ENCODE measurements at places on chromosomes 3 and 15.

- DNase-seq, result no peak
Measured at GRCh38 chr3:27244374-27244773, 124.8 kb downstream of the NEK10 start.

DNA sequence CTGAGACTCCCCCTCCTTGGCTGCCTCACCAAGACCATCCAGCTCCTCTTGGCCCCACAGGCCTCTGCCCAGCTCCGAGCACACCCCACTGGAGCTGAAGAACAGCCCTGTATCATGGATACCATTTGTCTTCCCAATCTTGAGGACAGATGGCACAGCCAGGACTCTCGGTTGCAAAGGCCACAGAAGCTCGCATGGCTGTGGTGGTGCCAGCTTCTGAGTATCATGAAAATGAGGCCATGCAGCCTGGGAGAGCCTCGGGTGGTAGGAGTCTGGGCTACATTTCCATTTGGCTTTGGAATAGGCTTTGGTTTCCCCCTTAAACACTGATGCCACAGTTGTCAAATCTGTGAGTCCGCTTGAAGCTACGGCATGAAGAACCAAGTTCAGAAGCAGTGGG, 106.6 kb downstream of the SEMA5B start:
- DNase-seq, result no peak

DNA sequence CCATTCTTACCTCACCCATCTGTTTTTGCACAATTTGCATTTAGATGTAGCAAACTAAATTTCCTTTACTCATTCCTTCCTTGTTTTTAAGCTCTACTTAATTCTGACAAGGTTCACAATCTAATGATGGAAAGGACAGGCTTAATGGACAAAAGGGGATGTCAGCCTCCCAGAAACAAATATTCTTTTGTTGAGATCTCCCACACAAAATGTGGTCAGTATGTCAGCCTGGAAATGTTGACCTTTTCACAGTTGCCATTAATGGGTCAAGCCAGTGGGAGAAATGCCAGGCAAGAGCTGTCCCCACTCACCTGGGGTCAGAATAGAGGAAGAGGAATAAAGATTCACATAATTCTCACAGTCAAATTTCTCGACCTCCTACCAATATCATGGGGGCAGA, 27.0 kb downstream of the WWTR1 start:
- no peak for DNase-seq

DNA sequence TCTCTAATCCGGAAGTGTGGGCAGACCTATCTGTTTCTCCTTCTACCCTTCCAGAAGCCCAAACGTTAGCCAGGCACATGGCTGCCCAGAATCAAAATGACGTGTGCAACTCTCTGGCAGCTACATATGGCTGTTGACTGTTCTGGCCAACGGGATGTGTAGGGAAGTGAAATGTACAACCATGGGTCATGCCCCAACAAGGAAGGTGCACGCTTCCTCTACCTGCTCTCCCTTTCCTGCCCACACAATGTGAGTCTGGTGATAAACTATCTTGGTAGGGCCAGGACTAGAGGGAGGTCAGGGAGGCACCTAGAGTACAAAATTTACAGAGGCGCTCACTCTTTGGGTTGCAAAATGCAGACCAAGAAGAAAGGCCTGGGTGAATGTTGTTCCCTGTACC, 495.9 kb upstream of the PROK2 start:
- no peak for DNase-seq

DNA sequence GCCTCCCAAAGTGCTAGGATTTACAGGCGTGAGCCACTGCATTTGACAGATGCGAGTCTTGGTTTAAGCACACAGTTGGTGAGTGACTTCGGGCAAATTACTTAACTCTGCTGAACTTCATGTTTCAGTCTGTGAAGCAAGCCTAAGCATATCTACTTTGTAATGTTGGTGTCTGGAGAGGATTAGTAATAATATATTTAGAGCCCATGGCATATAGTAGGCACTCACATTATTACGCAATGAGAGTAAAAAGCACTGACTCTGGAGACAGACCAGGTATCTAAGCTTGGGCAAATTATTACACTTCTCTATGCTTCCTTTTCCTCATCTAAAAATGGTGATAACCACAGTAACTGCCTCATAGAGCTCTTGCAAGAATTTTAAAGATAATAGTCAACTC, 208.7 kb upstream of the P2RY1 start:
- DNase-seq, result no peak

DNA sequence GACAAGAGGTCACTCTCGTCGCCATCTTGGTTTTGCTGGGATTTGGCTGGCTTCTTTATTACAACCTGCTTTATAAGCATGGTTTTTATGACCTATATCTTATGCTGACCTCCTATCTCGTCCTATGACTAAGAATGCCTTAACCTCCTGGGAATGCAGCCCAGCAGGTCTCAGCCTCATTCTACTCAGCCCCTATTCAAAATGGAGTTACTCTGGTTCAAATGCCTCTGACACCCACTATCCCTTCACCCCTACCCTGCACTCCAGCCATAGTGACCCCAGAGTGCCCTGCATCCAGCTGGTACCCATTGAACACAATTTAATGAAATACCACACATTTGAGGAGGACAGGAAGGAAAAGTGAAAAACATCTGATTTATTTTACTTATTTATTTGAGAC, 23.4 kb downstream of the METTL6 start:
- no peak for DNase-seq

GRCh38 chr15:43845421-43845820, 18.6 kb downstream of the WDR76 start:
- DNase-seq, result no peak

DNA sequence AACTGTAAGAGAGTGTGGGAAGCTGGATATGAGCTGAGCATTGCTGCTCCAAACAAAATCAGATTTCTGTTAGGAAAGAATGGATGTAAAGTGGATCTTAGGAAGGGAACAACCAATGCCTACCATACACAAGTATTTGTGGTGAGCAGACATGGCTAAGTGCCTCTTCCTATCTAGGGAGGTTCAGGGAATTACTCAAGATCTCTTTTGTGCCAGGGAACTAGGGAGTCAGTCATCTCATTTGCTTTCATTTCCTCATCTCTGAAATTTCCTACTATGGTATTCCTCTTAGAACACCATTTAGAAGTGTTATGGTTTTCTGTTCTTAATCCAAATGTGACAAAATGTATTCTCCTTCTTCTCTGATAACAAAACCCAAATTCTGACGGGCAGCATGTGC, 396.5 kb downstream of the FHIT start:
- no peak for DNase-seq

DNA sequence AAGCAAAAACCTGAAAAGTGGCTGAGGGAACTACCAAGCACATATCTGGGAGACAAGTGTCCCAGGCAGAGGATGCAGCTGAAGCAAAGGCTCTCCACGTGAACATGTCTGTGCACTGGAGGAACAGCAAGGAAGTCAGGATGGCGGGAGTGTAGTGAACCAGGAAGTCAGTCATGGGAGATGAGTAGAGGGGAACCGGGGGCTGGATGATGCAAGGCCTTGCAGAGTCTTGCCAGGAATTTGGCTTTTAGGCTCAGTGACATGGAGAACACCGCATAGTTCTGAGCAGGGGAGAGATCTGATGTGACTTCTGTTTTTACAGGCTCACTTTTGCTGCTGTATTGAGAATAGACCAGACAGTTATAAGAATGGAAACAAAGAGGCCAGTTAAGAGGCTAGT, 19.0 kb downstream of the C2CD4A start:
- no peak for DNase-seq

DNA sequence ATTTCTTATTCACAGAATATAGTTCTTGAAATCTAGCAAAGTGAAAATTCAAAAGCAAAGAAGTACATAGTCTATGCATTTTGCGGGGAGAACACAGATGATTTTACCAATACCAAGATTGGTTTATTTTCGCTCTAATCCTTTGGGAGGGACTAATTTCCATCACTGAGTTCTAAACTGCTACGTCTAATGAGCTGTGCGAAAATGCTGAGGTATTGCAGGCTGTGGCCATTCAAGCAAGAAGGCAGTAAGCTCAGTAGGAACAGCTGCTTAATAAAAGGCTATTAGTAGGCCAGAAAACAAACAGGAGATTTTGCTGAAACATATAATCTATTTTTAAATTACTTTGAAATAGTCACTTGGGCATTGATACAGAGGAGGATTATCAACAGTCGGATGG, 379.0 kb downstream of the CNTN4 start:
- DNase-seq, result no peak

- DNase-seq, result no peak
Measured at GRCh38 chr15:79740561-79740960, 156.3 kb downstream of the MTHFS start.

DNA sequence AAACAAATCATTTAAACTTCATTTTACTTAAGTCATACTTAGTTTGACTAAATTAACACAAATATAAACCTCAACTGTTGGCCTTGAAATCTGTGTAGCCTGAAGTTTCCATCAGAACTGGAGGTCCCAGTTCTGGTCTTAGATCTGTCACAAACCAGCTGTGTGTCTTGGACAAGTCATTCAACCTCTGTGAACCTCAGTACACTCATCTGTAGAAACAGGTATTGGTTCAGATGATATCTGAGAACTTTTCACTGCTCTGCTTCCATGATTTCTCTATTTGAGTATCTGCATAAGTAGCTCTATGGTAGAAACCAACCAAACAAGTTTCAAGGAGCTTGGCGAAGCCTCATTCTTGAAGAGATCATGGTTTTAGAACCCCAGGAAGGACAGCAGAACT, 60.4 kb upstream of the SLC2A2 start:
- no peak for DNase-seq

DNA sequence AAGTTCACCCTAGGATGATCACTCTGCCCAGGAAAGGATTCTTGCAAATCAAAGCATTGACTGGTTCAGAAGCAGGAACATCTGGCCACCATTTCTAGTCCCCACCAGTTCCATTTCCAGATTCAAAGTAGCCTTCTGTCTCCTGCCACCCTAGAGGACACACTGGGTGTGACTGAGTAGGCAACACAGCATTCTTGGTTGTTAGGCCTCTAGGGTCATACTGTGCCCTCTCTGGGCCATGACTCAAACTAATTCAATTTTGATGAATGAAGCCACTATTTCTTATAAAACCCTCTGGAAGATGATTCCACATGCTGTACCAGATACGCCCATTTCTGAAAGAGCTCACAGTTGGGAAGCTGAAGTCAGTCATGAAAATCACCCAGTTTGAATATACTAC, 69.7 kb downstream of the WDR76 start:
- no peak for DNase-seq

GRCh38 chr3:21752749-21753347, 1.8 kb upstream of the ZNF385D start:
- no peak for DNase-seq
